WTC11 (cell line): ENCODE measurements at places on chromosomes 16 and 17.

DNA sequence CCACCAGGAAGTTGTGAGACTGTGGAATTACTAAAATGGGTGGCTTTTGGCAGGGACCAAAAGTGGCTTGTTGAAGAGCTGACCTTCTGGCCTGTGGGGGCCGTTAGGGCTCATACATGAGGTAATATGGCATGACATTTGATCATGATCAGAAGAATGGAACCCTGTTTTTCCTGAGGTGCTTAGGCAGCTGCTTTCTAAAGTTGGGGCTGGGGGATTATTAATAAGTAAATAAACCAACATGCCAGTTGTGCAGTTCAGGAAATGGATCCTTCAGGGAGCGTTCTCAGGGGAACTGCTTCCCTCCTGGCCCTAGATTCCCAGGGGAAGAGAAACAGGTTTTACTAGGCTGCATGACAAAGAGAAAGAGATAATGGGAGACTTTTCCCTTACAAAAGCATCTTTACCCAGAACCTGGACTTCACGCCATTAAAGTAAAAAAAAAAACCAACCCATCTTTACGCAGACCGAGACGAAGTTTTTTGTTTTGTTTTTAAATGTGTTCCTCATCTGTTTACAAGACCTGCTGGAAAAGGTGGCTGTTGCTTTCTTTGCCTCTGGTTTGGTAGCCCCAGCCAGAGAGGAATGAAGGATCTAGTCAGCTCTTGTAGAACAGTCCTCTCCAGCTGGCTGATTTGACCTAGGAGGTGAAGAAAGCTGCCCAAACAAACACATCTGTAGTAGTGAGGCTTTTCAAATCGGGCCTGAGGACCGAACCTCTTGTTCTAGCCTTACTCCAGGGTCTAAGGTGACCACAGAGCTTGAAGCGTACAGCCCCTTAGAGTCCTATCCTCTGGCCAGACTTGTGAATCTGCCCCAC, 22.7 kb downstream of the YPEL2 start:
- DNase-seq: no peak

DNA sequence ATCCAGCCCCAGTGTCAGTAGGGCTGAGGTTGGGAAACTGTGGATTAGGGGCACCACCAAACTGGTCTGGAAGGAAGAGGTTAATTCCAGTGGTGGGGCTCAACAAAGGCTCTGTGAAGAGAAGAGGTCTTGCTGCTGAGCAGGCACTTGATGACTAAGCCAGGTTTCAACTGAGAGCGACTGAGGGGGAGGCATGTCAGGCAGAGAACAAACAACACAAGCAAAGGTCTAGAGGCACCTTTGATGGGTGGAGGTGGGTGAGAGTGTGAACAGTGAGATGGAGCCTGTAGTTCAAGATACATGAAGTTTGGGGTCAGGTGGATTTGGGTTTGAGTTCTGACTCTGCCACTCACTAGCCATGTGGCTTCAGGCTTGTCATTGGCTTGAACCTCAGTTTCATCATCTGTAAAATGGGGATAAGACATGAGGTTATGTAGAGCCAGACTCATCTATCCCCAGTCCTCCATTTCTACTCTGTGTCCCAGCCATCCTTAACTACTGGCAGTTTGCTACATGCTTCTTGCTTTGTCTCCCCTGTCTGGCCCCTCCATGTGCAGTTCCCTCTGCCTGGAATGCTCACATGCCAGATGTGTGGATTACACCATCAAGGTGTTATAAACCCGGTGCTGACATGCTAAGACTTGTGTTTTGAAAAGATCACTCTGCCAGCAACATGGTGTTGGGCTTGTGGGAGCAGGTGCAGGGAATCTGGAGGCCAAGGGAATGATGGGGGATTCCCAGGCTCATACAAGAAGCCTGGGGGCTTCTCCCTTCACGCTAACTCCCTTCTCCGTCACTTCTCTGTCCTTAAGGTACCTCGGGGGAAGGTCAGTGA, 3.0 kb upstream of the RMI2 start:
- no peak for DNase-seq

DNA sequence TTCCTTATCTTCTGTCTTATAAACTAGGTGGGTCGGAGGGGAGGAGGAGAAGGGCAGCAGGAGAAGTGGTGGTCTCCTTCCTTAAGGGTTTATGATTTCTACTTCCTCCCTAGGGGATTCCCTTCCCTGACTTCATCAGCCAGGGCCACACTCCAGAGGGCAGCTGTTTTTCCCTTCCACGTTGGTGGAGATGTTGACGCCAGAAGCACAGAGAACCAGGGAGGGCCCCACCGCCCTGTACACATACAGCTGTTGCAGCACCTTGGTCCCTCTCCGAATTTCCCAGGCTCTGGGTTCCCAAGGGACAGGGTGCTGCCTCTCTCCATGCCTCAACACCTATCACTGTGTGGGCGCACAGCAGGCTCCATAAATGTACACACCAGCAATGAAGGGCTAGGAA, 5.6 kb upstream of the SLC6A4 start:
- DNase-seq: no peak

DNA sequence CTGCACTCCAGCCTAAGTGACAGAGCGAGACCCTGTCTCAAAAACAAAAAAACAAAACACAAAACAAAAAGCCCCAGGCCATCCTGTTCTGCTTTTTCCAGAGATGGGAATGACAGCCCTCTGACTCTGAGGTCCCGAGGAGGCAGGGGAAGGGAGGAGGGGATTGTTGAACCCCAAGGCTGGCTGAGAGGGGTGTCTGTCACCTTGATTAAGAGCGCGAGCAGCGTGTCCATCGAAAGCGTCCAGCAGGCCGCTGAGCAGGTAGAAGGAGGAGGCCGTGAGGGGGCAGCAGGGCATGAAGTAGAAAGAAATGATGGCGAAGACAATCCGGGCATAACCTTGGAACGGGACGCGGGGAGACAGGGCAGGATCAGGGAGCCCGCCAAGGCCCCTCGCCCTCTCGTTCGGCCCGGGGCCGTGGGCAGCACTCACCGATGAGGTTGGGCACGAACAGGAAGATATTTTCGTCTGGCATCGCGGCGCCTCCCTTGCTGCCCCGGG, 593 bp downstream of the CDIPT start:
- DNase-seq: no peak

DNA sequence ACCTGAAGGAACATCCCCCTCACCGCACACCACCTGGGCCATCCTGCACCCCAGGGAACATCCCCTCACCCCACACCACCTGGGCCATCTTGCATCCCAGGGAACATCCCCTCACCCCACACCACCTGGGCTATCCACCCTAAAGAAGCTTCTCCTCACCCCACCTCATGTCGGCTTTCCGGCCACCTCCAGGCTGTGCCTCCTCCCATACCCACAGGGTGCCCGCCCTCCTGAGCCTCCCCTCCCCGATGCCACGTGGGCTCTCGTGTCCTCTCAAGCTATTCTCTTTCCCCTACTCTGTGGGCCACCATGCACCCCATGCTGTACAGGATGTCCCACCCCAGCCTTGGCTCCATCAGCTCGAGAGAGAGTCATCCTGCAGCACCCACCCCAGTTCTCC, 18.0 kb downstream of the MYLK3 start:
- DNase-seq: no peak

DNA sequence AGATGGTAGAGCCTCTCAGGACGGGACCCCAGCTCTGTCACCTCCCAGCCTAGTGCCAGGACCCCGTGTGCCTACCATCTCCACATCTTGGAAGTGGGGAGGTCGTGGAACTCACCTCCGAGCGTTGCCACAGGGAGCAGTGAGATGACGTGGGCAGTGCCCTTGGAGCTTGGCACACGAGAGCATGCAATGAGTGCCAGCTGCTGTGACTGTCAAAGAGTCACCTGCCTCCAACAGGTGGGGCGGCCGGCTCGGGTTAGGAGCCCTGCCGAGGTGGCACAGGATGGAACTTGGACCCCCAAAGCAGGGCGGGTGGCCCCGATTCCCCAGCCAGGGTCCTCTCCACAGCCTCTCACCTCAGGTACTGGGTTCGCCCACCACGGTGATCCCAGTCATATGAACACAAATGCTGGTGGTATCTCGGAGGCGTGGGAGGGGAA, 5.5 kb downstream of the VPS4A start:
- DNase-seq: no peak

DNA sequence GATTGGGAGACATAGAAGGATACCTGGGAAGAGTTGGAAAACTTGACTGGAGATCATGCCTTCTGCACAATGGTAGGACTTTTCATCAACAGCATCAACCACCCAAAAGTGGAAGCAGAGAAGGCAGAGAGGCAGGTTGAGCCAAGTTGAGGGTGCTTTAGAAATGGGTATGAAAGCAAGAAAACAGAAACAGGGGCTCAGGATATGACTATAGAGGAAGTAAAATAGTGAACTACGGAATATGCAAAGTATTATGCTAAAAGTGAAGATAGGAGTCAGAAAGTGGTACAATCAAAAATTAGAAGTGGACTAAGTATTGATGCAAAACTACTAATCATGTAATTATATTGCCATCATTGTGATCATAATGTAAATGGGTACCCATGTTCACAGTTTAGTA, 16.1 kb upstream of the ARHGAP44 start:
- no peak for DNase-seq

DNA sequence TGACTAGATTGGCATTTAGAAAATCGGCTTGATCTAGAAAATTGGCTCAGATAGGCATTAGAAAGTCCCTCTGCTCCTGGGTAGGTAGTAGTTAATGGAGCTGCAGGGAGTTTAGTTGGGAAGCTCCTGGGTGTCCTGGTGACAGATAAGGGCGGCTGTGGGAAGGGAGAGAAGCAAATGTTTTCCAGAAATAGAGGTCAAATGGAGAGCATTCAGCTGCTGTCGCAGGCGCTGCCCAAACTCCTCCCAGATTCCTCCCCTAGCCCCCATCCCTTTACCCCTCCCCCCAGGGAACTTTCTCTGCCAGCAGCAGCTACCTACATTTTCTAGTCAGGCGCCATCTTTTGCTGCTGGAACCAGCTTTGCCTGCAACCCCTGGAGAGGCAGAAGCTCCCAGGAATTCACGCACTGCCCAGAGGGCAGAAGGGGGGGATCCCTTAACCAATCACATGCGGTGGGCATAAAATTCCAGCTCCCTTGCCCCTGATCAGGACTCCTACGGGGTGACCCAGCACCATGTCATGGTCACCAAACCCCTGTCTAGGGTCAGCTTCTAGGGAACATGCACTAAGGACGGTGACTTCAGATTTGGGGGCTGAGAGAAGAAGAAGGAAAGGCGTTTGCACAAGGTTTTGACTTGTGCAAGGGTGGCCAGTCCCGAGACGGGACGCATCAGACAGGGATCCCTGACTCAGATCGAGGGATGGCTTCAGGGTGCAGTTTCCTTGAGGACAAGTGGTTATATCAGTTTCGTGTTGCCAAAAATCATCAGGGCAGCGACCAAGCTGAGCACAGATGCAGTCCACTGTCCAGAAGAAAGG, 43.8 kb downstream of the SOCS1 start:
- no peak for DNase-seq

- DNase-seq: no peak
Observed at GRCh38 chr16:65644821-65645220, 523.0 kb upstream of the CDH11 start.

- no peak for DNase-seq
Observed at GRCh38 chr16:3120435-3120834, 8.0 kb downstream of the ZNF205 start.

GRCh38 chr16:86220561-86220960, 289.8 kb upstream of the FOXF1 start:
- no peak for DNase-seq

GRCh38 chr17:82419540-82419939, 1.2 kb upstream of the OGFOD3 start:
- no peak for DNase-seq

- DNase-seq: no peak
Observed at GRCh38 chr17:73028299-73028755, 64.2 kb downstream of the SLC39A11 start.

- DNase-seq: peak; percentile 54
Observed at GRCh38 chr17:7380855-7381683, at the start of gene TNK1. Gene TNK1, plus strand, starts transcription at chr17:7381089. Its CDS starts 1,838 bp downstream, at chr17:7382927.

DNA sequence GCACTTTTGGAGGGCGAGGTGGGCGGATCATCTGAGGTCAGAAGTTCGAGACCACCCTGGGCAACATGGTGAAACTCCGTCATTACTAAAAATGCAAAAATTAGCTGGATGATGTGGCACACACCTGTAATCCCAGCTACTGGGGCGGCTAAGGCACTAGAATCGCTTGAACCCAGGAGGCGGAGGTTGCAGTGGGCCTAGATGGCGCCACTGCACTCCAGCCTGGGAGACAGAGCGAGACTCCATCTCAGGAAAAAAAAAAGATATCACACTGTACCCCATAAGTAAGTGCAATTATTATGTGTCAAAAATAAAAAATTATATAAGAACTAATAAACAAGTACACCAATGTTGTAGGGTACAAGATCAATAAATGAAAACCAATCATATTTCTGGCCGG, 200.0 kb downstream of the CDRT15L2 start:
- DNase-seq: no peak

DNA sequence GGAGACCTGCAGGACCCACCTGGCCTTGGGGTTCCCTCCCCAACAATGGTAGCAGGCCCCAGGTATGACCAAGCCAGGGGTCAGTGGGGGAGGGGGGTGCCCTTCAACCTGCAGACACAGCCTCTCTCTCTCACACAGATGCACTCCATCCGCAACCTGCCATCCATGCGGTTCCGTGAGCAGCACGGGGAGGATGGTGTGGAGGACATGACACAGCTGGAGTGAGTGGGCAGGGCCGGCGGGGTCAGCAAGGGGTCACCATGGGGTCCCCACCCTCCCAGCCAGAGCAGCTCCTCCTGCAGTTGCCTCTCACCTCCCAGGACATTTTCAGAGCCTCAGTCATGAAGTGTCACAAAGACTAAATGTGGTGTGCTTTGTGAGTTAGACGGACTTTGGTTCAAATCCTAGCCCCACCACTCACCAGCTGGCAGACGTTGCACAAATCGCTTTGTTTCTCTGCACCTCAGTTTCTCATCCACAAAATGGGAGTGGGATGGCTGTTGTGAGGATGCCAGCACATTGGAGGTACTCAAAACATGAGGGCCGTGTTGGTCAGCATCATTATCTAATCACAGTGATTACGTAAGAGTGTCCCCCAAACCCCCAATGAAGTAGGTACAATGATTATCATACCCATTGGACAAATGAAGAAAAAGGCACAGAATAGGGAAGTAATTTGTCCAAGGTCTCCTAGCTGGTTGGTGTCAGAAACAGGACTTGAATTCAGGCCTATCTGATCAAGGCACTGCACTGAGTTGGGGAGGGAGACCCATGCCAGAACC, 16.0 kb downstream of the MYO15A start:
- no peak for DNase-seq

DNA sequence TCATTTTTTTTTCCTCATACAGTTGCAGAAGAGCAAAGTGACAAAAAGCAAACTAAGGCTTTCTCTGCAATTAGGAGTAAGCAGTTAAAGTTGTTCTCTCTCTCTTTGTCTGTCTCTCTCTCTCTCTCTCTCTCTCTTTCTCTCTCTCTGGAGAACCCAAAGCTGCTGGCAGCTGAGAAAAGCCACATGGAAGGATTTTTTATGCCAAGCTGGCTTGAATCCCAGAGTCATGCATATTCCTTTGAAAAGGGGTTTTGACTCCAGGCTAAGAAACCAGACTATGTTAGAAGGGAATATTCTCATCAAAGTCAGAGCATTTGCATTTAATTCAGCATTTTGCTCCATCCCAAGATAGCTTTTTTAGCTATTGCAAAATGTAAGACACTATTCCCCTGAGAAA, 1114.2 kb upstream of the GOT2 start:
- DNase-seq: no peak
